ENCODE measurements at places on chromosomes 1 and 21.

GRCh38 chr1:36849956-36850355 is 184.4 kb downstream of the GRIK3 start:
- DNase-seq: no peak

GRCh38 chr1:55427606-55428005 is 212.4 kb upstream of the USP24 start:
- DNase-seq: no peak

DNA sequence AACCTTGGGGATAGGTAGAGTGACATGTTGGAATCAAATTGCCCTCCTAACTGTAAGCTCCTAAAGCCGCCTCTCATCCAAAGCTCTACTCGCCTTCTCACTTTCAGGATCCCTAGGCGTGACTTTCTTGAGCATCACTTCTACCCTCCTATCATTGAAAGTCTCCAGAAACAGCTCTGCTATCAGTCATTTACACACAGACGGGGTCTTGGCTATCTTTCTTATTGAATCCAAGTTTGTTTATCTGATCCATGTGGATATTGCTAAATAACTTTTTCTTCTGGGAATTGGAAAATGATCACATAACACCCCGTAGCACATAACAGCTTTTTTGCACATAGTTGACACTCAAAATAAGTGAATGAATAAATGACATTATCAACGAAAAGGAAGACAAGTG is 216.4 kb upstream of the KIAA0040 start:
- DNase-seq: no peak

GRCh38 chr1:97145321-97145956 is 423.9 kb downstream of the PTBP2 start:
- no peak for DNase-seq

GRCh38 chr1:65178235-65178634 is 30.2 kb downstream of the AK4 start:
- DNase-seq: peak; percentile 17

- DNase-seq: peak; percentile 78
Measured at GRCh38 chr1:234554698-234555311, 55.2 kb downstream of the IRF2BP2 start.

DNA sequence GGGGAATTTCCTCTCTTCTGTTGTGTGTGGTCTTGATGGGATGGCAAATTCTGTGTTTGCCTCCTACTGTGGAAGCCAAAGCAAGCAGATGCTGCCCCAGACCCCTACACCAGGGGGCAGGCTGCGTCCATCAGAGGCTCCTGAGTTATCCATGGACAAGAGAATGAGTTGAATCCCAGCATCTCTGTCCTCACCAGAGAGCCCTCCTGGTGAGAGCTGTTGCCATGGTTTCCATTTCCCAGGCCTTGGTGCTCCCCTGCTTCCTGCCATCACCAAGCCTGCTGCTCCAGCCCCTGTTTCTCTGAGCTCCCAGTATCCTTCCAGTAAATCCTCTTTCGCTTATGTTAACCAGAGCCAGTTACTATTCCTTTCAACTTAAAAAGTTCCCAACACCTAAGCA is 20.4 kb upstream of the GNG12 start:
- peak; percentile 51 for DNase-seq

DNA sequence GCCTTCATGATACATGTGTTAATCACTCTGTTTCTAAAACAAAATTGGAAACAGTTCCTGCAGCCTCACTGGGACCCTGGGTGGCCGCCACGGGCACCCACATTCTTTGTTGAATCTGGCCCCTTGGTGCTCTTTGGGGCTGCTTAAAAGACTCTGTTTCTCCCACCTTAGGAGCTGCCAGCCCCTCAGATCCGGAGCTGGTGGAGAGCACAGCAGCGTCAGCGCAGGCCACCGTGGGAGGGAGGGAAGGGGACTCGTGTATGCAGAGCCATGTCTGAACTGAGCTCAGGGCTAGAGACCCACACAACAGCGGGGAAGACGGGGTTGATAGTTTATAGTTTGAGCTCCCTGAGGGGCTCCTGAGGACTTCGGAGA is 121.2 kb downstream of the CNIH3 start:
- DNase-seq: no peak

DNA sequence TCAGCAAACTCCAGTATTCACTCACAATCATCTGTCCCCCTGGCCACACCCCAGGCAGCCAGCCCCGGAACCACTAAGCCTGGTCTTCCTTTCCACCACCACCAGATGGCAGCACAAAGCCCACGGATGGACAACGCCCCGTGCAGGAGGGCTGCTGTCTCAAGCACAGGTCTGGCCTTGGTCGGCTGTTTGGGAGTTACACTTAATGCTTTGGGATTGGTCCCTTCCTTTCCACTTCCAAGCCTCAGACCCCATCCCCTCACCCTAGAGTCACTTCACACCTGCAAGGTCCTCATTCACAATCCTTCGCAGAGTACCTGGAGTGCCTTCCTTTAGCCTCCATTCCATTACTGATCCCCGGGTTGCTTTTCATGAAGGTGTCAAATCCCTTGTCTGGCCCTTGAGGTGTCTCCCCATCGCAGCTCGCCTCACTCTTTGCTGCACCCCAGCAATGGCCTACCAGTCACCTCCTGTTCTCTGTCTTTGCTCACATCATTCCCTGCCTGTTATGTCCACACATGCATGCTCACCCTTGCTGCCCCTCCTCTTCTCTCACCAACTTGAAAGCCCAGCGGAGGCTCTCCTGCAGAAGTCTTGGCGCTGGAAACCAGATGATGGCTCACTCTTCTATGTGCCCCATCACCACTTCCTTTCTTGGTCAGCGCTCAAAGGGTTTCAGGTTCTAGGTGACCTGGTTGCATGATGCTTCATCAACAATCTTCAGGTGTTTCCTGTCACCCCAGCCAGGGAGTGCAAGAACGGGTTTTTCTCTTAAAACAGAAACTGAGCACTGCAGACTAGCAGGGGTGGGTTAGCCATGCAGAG is 24.9 kb upstream of the KCNA2 start:
- peak; percentile 38 for DNase-seq

- DNase-seq: no peak
Measured at GRCh38 chr21:32298148-32298559, 501 bp upstream of the MRAP start.

DNA sequence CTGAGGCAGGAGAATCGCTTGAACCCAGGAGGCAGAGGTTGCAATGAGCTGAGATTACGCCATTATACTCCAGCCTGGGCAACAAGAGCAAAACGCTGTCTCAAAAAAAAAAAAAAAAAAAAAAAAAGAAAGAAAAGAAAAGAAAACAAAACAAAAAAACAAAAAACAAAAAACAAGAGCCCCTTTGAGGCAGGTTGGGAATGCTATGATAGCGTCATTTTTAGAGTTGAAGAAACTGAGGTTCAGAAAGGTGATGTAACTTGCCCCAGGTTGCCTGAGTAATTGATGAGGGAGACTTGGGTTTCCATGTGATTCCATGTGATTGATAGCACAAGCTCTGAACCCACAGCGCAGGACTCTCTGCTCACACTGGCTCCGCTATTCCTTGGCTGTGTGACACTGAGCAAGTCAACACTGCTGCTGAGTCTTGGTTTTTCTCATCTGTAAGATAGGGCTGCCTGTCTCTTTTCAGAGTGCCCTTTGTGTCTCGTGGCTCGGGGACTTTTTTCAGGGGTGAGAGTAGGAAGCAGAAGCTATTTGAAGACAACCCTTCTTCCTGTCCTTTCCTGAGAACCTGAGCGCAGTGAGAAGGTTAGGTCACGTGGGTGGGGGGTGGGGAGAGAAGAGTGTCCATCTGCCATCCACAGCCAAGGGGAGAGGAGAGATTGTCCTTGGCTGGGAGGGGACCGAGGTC is 2.5 kb downstream of the CNR2 start:
- no peak for DNase-seq

DNA sequence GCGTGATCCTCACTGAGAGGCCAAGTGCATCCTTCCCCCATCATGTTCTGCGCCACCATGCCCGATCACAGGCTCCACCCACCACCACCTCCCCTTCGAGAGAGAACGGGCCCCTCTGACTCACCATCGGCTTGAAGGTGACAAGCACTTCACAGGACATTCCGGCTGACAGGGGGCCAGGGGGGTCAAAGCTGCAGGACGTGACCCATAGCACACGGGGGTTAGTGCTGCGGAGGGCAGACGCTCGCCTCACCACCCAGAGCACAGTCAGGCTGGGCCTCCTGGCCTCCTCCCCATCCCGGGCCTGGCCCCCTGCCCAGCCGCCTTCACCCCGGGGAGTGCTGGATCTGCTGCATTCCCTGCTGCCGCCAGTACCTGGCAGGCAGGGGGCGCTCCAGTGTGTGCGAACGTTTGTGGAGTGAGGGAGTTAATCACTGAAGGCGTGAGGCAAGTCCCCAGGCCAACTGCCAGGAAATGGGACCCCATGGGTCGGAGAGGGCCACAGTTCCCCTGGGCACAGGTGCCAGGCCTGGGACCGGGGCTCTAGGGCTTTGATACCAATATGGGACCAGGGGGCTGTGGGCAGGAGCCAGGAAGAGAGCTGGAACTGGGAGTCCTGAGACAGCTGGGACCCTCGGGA is 40.9 kb upstream of the TMEM52 start:
- DNase-seq: peak; percentile 79

- DNase-seq: no peak
Measured at GRCh38 chr1:15605398-15606383, 11.6 kb upstream of the DDI2 start.

DNA sequence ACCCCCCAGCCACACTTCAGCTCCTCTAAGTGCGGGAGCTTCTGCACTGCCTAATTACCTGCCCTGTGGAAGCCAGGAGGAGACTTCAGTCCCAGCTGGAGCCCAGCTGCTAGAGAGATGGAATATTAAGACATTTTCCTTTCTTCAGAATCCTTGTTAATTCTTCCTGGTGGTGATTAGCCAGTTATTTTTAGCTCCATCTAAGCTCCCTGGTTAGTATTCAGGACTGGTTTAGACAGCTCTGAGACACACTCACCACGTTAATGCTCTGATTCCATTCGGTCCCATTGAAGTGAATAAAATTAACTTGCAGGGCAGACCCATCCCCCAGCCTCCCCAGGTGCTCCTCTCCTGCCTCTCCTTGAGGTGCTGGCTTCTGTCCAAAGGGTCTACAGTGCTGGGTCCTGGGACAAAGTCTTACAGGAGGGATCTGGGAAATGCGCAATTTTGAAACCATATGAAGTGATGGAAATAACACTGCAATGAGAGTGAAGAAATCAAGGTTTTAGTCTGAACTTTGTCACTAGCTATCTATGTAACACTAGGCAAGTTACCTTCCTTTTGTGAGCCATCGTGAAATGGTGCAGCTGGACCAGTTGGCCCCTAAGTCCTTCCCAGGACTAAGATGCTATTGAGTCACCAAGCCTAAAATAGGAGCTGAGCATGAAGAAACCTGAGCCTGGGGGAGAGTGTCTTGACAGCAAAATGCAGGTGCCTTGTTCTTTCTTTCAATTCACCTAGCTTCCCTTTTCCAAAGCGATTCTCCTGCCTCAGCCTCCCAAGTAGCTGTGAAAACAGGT is 117.4 kb upstream of the ATP1A1 start:
- no peak for DNase-seq
